ENCODE measurements at places on chromosomes 7 and 10.
A peak's percentile ranks its signal among the peaks of the same experiment; 100 is the strongest.

- DNase-seq = no peak
These were observed 142.6 kb downstream of the PLXDC2 start for GRCh38 chr10:19958787-19959186.

DNA sequence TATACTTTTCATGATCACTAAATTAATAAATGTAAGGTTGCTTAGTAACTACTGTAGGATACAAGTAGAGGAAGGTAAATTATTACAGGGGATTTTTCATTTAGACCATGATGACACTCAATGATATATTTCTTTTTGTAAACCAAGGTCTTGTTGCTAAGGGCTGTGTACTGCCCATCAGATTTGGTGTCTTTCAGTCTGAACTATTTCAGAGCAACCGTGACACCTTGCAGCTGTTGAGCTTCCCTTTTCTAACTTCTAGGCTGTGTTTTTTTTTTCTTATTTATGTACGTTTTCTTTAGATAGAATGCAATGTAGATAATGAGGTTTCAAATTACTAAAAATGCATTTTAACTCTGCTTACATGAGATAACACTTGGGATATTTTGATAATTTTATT lies 292.0 kb upstream of the MBL2 start:
- no peak for DNase-seq

DNA sequence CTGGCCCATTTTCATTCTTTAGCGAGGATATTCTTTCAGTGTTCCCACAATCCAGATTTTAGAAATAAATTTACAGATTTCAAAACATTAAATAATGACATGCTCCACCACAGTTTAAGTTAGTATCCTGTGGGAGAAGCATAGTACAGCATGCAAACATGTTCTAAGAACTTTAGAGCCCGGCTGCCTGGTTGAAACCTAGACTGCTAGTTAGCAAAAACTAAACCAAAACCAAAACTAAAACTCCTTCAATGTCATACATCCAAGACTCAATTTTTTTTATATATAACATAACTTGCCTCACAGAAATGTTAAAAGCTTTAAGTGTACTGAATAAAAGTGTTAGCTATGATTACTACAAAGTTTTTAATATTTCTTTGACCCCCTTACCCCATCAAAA lies 17.0 kb downstream of the TRA2A start:
- DNase-seq = no peak

GRCh38 chr10:14205233-14205632 lies 125.5 kb downstream of the FRMD4A start:
- no peak for DNase-seq

DNA sequence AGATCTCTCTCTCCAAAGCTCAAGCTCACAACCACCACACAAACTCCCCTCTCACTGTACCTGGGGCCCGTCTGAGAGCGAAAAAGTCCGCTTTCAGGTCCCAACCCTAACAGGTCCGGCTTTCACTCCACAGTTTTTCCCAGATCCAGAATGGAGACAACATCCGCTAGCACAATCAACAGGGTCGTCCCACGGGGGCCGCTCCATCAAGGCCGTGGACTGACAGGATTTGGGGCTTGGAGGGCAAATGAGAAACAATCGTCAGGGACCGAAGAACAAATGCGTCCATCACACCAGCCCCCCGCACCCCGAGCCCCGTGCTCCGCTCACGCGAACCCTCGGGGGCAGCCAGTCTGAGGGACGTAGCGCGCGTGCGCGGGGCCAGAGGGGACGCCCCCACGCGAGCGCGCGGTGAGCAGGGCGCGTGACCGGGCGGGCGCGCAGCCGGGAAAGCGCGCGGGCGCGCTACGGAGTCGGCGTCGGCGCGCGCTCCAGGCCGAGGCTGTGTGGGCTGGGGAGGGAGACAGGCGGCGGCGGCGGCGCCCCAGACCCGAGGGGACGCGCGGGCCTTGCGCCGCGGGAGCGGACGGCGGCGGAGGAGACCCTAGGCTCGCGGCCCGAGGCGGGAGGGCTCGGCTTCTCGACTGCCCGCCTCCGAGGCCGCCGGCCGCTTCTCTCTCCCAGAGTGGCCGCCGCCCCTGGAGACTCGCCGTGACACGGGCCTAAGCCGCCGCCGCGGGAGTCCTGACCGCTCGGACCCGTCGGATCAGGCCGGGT lies at the start of gene SLK:
Gene SLK, plus strand, starts transcription at position 470 of the 777 bp plus-strand sequence. CDS start 606 bp downstream, outside the sequence.
- peak; percentile 73 for DNase-seq

GRCh38 chr7:99440195-99440594 lies 1.5 kb downstream of the CPSF4 start:
- no peak for DNase-seq

DNA sequence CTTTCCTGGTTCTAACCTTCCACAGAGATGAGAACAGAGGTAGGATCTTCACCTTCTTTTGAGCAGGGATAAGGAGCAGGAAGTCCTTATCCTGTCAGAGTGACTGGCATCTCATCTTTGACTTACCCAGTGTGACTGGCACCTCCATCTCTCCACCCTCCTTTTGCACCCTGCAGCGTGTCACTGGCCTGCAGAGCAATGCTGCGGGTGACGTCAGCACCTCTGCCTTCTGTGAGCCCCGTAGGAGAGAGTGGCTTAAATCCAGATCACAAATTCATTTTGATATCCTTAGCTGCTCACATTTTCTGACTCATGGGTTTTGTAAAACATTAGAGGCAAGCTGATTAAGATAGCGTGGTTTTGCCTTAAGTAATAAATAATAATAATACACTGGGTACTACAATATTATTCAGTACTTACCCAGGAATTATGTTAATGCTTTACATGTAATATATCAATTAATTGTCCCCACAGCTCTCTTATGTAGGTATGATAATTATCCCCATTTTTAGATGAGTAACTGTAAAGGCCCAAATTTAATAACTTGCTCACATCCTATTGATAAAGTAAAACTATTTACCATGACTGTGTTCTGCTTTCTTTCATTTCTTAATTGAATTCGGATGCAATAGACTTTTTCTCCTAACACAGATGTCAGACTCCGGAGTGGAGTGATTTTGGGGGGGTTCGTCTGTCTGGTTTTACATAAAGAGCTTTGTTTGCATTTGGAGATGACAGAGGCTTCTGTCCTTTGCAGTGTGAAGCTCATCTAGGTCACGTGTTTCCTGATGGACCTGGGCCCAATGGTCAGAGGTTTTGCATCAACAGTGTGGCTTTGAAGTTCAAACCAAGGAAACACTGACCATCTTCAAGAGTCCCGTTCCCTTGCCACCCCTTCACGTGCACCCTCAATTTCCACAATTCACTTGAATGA lies 24.9 kb downstream of the MSRB2 start:
- no peak for DNase-seq

DNA sequence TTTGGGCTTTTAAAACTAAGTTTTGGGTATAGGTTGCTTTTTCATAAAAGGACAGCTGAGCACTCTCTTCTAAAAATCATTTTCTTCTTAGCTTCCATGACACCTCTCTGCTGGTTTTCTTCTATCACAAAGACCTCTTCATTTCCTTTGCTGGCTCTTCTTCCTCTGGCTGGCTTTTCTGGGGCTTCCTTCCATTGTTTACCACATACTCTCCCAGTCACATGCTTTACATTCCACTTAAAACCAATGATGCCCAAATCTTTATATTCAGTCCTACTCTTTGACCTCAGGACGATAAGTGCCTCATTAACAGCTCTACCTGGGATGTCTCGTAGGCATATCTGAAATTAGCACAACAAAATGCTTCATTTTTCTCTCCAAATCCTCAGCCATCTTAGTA lies 26.8 kb downstream of the FAM133B start:
- DNase-seq = no peak

- no peak for DNase-seq
These were observed 600.4 kb downstream of the KCNMA1 start for GRCh38 chr10:77036993-77037734.

- DNase-seq = no peak
These were observed 11.9 kb downstream of the TSPAN13 start for GRCh38 chr7:16765436-16765859.

GRCh38 chr7:13307040-13307439 lies 619.6 kb downstream of the ARL4A start:
- DNase-seq = no peak

DNA sequence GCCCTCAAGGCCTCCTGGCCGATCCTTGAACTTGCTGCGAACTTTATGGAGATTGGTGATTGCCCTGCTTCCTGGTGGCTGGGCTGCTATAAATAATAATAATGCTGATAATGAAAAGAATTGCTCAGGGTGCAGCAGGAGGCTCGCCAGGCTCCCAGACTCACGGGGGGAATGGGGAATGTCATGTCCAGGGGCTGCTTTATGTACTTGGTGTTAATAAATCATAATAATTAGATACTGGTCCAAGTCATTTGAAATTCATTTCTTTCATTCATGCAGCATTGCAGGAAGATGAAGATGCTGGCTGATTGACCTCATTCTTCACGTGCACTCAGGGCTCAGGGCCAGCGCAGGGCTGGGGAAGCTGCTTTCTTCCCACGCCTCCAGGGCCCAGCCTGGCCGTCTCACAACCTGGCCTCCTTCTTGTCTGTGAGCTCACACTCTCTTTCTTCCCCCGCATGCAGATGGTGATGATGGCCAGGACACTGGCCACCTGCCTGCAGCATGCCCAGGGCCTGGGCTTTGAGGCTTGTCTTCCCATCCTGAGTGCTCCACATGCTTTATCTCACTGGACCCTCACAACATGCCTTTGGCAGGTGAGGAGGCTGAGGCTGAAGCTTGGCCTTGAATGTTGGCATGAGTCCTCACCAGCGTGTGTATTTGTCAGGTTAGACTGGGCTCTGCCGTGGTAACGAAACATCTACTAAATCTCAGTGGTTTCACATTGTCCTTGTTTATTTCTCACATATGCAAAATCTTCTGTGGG lies 138.4 kb upstream of the TNS3 start:
- DNase-seq = no peak

DNA sequence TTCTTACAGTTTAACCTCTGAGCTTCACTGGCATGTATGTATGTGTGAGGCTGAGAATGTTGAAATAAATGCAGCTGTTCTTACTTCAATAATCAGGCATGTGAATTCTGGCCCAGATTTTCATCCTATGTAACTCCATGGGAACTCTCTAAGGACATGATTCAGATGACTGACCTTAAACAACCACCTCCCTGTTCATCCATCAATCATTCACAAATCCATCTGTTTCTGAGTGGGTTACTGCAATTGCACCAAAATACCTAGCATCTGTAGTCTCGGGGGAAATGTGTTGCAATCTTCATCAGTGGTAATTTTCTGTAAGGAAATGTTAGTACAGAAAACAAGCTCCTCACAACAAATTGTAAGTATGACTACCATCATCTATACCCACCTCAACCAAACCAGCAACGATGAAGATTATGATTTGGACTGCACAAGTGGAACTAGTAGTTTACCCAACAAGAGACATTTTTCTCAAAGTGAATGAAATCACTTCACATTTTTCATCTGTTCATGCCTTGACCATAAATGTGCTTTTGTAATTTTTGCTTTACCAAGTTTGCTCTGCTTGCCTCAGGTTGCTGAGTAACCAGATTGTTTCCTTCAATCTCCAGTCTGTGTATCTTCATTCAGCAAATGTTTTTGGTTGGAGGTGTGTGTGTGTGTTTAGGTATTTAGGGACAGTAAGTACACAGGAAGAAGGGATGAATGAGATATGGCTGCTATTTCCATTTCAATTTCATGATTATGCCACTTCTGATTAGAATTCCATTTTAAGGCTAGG lies 65.7 kb upstream of the FZD8 start:
- no peak for DNase-seq

- no peak for DNase-seq
These were observed 910 bp downstream of the ARHGAP19 start for GRCh38 chr10:97291357-97292096.

DNA sequence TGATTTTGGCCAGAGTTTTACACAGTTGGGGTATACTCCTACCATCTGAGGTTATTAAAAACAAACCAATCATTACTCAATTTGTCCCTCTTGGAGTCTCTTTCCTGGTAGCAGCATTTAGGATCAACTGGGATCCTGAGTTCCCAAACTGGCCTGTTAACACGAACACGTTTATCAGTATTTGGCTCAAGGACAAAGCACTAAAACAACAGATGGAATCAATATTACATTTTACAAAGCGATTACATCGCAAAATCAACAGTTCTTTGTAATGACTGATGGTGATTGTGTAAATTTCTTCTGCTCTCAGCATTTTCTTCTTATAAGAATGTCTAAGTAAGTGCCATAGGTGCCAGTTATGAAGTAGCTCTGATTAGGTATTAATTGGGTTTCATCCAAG lies 582.9 kb upstream of the ANKRD30A start:
- no peak for DNase-seq

DNA sequence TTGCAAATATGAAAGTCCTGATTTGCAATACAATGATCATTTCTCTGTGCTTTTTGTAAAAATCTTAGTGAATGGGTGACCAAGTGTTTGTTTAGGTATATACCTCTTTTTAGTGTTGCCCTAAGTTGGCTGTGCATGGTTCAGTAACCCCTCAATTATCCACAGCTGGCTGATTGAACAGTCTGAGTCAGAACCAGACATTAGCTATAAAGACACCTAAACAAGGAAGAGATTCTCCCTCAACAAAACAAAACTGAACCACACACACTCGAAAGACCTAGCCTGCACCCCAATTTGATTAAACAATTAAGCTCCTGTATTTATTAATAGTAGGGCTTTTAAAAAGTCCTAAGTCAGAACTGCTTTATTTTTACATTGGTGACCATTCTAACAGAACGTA lies 2.8 kb downstream of the RSBN1L start:
- no peak for DNase-seq

- no peak for DNase-seq
These were observed 91.8 kb downstream of the ZMYND11 start for GRCh38 chr10:227014-227413.

DNA sequence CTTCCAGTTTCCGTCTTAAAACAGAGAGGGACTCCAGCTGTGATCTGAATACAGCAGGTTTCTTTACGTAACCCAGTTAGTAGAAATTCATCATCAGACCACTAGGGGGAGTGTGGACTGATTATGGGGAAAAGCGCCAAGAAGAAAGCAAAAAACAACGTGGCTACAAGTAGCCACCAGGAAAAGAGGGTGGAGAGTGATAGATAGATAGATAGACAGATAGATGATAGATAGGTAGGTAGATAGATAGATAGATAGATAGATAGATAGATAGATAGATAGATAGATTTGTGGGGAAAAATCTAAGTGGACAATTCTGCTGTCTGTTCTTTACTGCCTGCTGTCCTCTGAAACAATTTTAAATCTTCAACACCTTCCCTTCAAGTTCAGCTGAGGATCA lies 12.7 kb upstream of the AKR1B10 start:
- DNase-seq = peak; percentile 20

DNA sequence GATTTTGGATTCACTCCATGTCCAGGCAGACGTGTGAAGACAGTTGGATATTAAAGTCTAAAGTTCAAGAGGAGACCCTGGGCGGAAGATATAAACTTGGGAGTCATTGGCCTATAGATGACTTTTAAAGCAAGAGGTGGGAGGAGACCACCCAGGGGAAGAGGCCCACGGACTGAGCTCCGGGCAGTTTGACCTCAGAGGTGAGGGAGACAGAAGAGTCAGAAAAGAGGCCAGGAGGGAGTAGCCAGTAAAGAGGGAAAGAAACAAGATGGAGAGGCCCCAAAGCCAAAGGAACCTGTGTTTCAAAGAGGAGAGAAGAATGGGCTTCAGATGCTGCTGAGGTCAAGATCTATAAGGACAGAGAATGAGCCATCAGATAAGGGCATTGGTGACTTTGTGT lies 11.4 kb downstream of the CARD11 start:
- DNase-seq = no peak

All from amniotic stem cell (primary cell).